ENCODE measurements at places on chromosomes 2 and 18.

DNA sequence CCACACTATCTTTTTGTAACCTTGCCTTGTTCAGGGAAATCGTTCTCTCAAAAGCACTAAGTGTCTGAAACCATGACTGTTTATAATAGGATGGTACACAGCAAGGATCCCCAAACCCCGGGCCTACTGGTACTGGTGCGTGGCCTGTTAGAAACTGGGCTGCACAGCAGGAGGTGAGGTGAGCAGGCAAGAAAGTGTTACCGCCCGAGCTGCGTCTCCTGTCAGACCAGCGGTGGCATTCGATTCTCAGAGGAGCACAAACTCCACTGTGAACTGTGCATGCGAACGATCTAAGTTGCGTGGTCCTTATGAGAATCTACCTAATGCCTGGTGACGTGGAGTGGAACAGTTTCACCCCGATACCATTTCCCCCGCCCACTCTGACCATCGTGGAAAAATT lies 81.8 kb upstream of the KCNJ3 start:
- DNase-seq = no peak

GRCh38 chr2:36178384-36178783 lies 177.2 kb upstream of the CRIM1 start:
- DNase-seq = no peak

DNA sequence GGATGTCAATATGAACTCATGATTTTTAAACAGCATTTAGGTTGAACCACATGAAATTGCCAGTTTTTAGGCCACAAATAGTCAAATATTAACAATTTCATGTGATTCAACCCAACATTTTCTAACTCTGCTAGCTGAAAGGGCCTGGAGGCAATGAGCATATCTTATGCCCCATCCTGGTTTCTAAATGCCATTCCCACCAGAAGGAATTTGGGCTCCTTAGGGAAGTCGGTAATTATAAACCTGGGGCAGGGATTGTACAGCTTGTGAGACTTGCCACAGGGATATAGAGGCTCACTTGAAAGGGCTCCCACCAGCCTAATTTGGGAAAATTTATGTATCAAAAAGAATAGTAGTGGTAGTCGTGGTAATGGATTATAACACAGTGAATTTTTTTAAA lies 178.4 kb upstream of the ALPP start:
- DNase-seq = no peak

DNA sequence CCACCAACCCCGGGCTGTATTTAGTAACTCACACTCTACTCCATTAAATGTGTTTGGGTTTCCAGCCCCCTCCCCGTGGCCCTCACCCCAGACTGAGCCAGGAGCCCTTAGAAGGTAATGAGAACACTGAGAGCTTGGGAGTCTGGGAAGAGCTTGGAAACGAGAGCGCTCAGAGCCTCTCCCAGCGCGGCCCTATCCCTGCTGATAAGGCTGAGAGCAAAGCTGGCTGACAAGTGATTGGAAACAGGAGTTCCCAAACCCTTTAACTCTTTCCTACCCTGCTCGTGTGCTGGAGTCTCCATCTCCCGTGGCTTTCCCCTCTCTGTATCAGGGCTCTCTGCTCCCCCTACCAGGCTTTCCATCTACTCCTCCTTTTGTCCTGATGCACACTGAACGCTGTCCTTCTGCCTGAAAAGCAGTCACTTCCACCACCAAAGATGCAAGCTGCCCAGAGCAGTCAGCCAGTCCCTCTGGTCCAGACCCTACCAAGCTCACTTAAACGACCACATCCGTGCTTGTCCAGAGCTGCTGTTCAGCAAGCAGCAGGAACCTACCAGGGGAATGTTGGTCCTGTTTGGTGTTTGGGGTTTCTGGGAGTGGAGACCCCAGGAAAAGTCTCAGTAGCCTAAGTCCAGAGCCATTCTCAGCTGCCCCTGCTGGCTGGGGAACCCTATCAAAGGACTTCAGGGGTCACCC lies 100.0 kb upstream of the PKDCC start:
- DNase-seq = no peak

DNA sequence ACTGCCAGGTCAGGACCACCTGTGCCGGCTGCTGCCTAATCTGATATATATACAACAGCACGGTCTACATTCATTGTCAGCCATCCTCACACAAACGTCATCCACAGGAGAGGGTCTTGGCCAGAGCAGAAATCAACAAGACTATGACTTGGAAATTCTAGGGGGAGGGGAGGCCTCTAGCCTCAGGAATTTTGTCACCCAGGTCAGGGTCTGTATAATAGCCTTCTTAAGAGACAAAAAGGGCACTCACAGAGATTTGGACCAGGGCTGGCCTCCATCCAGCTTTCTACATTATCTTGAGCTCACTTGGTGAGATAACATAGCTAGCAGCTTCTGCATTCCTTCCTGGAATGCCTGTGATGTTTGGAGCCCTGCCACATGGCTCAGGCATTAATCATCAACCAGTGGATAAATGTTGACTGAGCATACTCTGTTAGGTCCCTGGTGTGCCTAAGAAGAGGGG lies 50.4 kb upstream of the CTIF start:
- no peak for DNase-seq

GRCh38 chr2:24021122-24021998 lies 11.5 kb downstream of the MFSD2B start:
- DNase-seq = no peak

- no peak for DNase-seq
Measured at GRCh38 chr2:132538331-132538855, 121.8 kb downstream of the GPR39 start.

- no peak for DNase-seq
Measured at GRCh38 chr2:168002021-168002553, 245.3 kb downstream of the STK39 start.
